ENCODE measurements at places on chromosomes 11 and 22.

DNA sequence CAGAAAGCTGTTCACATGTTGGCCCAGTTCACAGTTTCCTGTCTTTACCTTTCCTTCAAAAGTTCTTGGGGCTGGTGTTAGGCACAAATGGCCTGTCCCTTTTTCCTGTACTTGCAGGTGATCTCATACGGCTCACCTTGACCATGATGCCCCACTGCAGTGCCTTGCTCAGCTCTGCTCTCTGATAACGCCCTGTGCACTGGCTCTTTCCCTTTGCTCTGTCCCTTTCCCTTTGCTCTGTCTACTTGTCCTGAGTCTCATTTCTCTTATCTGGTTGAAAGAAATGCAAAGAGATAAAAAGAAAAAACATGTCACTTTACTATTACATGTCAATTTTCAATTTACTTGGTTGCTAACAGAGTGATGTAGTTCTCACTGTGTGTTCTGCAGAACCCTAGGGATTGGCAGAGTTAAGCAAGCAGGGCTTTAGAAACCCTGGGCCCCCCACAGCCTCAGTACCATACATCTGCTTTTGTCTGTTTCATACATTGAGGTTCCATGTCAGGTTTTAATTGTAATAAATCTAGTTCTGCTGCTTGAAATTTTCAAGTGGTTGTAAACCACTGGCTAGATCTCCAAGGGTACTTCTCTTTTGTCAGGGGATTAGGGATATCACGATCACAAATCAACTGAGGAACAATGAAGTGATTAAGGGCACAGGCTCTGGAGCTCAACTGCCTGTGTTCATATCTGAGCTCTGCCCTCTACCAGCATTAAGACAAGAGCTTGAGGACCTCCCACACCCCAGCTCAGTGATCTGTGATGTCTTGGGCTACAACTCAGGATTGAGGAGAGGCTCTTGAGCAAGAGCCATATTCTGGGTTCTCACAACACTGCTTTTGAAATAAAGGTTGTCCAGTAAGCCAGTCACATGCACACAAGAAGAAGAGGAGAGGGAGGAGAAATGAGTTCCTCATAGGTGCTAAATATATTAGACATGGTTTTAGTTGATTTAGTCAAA lies 16.3 kb upstream of the SORL1 start:
- no peak for DNase-seq

DNA sequence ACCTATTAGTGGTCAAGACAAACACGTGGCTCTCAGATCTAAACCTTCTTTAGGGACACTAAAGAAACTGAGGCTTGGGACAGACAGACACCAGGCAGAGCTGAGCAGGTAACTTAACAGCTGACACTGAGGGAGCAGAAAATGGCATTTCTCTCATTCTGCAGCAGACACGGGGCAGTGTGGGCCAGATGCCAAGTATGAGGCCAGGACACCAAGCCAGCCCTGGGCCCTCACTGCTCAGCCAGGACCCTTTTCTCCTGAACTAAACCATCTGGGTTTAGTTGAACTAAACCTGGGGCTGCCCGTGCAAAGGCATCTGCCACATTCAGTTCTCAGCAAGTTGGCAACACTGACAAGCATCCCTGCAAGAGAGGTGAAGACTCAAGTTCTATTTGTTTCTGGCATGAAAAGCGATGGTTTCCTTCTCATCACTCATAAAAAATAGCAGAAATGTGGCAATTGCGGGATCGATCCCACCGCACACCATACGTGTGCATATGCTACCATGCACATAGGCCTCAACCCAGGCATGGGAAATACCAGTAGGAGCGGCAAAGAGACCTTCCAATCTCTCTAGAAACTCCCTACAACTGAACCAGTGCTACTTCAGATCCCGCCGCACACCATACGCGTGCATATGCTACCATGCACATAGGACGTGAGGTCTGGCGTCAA lies 100.1 kb upstream of the BID start:
- DNase-seq: no peak

DNA sequence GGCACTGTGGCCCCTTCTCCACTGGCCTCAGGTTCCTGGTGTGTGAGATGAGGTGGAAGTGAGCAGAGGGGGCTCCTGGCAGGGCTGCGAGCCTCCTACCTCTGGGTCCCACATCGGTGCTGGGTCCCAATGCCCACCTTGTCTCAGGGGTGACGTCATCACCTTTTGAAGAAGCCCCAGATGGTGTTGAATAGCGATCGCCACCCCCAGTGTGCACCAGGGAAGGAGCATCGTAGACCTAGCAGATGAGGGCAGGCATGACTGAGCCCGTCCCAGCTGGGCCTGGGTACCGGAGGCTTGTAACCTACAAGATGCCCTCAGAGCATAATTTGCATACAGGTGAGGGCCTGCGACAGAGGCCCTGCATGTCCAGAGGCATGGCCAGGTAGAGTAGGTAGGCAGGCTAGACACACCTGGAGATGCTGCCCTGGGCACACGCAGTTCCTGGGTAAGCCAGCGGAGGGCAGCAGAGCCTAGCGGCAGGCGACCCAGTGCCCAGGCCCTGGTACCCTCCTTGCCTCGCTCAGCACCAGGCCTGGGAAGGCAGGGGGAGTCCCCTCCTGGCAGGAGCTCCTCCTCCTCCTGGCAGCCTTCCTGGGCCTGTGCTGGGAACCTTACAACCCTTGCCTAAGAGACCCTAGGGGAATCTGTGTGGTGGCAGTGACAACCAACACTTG lies 52.5 kb downstream of the TPCN2 start:
- no peak for DNase-seq

- no peak for DNase-seq
These were observed 19.6 kb downstream of the NAT10 start for GRCh38 chr11:34124885-34125668.

- no peak for DNase-seq
These were observed 15.1 kb upstream of the RGL4 start for GRCh38 chr22:23675502-23676415.

GRCh38 chr22:47089796-47090460 lies 327.5 kb downstream of the TBC1D22A start:
- DNase-seq: no peak

DNA sequence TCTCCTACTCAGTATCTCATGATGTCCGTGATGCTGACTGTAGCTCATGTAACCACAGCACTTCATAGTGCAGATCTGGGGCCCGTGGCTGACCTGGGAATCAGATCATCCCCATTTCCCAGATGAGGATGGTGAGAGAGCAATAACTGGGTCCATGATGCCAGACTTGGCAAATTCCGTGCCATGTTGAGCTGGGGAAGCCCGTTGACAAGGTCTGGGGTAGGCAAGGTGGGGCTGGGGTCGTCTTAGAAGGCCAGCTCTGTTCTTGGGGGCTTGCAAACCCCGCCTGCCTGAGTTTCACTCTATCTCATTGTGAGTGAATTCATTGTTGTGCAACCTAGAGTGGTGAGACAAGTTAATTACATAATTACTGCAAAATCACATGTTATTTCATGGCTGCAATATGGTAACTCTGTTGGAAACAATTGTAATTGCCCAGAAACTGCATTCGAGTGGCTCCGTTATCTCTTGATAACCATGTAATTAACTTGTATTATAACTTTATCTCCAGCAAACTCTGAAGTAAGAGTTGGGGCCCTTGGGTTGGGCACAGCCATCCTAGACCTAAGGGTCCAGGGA lies 41.7 kb downstream of the LMO1 start:
- no peak for DNase-seq

DNA sequence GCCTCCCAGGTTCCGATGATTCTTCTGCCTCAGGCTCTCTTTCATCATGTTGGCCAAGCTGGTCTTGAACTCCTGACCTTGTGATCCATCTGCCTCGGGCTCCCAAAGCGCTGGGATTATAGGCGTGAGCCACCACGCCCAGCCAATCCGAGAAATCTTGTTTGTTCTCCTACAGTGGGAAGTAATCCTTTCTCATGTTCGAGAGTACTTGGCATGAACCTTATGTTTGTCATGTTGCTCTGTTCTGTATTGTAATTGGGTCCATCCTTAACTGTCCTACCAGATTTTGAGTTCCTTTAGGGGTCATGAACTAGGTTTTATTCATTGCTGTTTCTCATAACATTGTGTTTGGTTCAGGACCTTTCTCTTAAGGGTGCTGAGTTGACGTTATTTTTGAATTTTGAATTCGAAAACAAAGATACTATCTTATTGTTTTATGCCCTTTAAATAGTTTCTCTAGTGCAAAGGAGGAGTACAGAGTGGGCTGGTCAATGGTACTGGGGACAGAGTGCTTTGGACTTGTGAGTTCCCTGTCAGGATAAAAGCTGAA lies 113.4 kb upstream of the RRM1 start:
- no peak for DNase-seq

DNA sequence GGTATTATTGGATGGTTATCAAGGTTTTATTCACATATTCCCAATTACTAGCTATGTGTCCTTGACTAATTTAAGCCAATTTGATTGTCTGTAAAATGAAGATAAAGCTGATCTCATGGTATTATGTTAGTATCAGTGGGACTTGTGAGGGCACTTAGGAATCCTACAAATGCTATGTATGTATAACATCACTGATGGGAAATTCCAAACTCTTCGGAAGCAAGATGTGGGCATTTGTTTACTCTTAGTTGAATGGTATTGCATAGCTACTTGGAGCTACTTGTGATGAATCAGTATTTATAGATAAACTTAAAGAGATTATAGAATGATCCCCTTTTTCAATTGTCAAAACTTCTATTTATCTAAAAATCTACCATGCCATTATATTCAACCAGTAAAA lies 239.9 kb downstream of the CNTN5 start:
- DNase-seq: no peak

DNA sequence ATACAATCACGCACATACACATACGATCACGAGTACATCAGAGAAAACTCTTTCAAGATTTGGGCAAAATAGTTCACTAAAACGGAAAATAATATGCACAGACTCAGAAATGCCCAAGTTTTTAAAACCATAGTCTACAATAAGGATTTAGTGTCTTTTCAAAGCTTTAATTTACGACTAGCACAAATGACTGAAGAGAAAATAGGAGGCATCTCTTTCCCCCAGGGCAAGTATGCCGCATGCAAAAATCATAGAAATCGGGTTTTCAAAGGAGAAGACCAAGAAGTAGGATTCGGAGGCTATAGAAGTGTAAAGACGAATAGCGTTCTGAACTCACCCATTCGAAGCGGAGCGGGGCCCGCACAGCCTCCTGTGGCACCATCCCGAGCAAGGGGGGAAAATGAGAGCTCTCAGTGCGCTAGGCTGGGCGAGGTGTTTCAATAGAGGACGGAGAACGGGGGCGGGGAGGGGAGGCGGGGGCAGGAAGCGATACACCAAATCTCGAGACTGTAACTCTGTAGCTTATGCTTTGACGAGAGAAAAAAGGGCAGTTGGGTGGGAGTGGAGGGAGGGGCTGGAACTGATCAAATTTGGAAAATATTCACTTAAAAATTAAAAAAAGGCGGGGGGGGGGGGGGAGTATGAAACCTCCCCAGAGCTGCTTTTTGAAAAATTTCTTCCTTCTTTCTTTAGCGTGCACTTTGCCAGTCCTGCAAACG lies 15.8 kb downstream of the BLID start:
- DNase-seq: peak; percentile 27

- DNase-seq: no peak
These were observed 26.0 kb downstream of the LRRC32 start for GRCh38 chr11:76644591-76644990.

GRCh38 chr11:76096552-76096951 lies 109.8 kb downstream of the WNT11 start:
- no peak for DNase-seq

DNA sequence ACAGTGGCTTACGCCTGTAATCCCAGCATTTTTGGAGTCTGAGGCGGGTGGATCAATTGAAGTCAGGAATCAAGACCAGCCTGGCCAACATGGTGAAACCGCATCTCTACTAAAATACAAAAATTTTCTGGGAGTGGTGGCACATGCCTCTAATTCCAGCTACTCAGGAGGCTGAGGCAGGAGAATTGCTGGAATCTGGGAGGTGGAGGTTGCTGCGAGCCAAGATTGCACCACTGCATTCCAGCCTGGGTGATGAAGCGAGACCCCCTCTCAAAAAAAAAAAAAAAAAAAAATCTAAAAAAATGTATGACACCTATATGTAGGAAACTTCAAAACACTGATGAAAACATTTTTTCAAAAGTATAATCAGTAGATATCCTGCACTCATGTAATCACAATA lies 242.7 kb upstream of the CHORDC1 start:
- DNase-seq: no peak

DNA sequence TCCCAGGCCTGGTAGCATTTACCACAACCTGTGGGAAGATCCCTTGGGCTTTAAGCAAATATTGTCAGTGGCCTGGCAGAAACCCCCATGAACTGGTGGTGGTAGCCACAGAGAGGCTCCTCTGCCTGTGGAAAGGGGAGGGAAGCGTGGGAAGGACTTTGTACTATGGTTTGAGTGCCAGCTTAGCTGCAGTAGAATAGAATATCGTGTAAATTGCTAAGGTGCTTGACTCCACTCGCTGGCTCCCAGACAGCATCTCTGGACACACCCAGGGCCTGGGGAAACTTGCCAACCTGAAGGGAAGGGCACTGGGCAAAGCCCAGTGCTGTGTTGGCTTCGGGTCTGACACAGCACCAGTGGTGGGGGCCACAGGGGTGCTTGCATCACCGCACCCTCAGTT lies 52.6 kb downstream of the XRRA1 start:
- DNase-seq: no peak

- no peak for DNase-seq
These were observed 16.4 kb downstream of the STX3 start for GRCh38 chr11:59771605-59772004.

DNA sequence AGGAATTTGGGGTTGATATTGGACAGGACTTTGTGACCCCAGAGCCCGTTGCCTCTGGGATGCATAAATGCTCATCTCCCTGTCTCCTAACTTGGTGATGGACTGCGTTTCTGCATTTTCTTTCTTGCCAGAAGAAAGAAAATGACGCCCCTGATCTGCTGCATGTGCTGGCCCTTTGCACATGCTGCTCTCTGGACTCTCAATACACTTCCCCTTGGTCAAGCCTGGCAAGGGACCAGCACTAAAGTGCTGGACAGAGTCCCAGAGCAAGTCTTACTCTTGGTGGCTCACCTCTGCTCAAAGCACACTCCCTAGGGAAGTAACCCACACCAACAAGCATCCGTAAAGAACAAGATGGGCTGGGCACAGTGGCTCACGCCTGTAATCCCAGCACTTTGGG lies 40.7 kb downstream of the MYH9 start:
- no peak for DNase-seq

- no peak for DNase-seq
These were observed 88.3 kb upstream of the MTMR2 start for GRCh38 chr11:96012086-96012824.

- no peak for DNase-seq
These were observed 3.0 kb downstream of the RASSF10 start for GRCh38 chr11:13012056-13012661.

DNA sequence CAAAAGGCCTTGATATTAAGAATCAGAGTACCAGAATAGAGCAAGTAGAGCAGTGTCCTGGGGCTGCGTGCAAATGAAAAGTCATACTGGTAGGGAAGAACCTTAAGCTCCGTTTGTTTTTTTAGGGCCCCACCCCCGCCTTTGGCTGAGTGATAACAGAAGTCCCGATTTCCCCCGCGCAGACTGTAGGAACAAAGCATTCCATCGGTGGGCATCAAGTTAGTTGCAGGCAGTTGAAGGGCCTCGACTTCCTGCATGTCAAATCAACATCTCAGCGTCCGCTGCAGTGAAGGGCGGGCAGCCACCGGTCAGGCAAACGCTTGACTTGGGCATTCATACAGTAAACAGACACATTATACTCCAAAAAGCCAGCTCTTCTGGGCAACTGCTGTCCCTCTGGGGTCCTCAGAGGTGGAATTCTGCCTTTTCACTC lies 11.7 kb downstream of the LRP4 start:
- no peak for DNase-seq

- DNase-seq: peak; percentile 8
These were observed 451 bp upstream of the HDHD5 start for GRCh38 chr22:17159504-17159951.

GRCh38 chr11:113193016-113193415 lies 121.4 kb upstream of the TTC12 start:
- no peak for DNase-seq

Measured in thoracic aorta (tissue), 2 donors.